Fibroblast of lung (primary cell): ENCODE measurements at places on chromosomes 6 and 20. TPM values are rescaled to one million over a fixed set of nuclear protein-coding genes. Genes with fewer than 3 reads are reported as not detected.

- no peaks in the 10 kb centered on the region for H3K36me3 ChIP-seq
- H3K27me3 ChIP-seq: no peaks in the 10 kb centered on the region
- no peak overlapping the region for H3K27ac ChIP-seq
- DNase-seq: peak; percentile 70
- H3K4me3 ChIP-seq: no peak overlapping the region
- no peaks in the 10 kb centered on the region for H3K4me1 ChIP-seq
Observed at GRCh38 chr6:3405679-3406078, 51.2 kb downstream of the SLC22A23 start.

The OR2B6 gene
- 0.17 TPM in 1 of 2 replicates, not detected in the other for total RNA-seq

DNA sequence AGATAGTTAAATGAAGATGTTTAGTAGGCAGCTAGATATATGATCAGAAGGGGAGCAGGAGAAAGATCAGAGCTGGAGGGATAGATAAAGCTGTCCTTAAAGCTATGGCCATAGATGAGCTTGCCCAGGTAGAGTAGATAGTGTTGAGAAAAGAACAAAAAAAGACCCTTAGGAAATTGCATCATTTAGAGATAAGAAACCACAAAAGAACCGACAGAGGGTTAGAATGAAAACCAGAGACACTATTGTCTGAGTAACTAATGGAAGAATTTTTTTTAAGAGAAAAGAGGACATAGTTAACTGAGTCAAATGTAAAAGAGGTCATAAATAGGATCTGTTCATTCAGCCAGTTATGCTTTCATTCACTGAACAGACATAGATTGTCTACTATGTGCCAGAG is 101.8 kb downstream of the TNFAIP3 start:
- no peak overlapping the region for H3K4me3 ChIP-seq
- no peaks in the 10 kb centered on the region for H3K27me3 ChIP-seq
- H3K27ac ChIP-seq: no peak overlapping the region
- no peaks in the 10 kb centered on the region for H3K4me1 ChIP-seq
- DNase-seq: no peak

The C4A gene
- total RNA-seq: 21.1 and 46.0 TPM in 2 replicates

The BEND6 gene
- total RNA-seq: 10.8 and 12.6 TPM in 2 replicates

The EYS gene
- total RNA-seq: under 0.01 TPM in 1 of 2 replicates, not detected in the other

DNA sequence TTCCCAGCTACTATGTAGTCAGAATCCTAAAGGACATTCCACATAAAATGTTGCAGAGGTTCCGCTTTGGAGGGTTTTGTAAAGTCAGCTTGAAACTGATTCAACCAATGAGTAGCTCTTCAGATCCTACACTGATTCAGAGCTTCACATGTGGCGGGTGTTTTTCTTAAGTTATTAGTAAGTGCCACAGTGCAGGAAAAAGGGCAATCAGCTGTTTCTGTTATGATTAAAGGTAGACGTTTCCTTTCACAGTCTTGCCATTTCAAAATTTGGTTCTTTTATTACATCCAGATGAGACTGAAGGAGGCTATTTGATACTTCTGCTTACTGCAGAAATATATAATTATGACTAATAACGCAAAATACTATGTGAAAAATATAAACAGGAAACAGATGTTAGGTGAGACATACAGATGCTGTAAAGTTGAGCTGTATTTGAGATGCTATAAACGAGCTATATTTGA is 443.9 kb downstream of the CDKAL1 start:
- no peak overlapping the region for H3K4me3 ChIP-seq
- H3K36me3 ChIP-seq: no peaks in the 10 kb centered on the region
- no peaks in the 10 kb centered on the region for H3K4me1 ChIP-seq
- DNase-seq: peak; percentile 85

The EXOC2 gene
- 41.6 and 42.3 TPM in 2 replicates for total RNA-seq

DNA sequence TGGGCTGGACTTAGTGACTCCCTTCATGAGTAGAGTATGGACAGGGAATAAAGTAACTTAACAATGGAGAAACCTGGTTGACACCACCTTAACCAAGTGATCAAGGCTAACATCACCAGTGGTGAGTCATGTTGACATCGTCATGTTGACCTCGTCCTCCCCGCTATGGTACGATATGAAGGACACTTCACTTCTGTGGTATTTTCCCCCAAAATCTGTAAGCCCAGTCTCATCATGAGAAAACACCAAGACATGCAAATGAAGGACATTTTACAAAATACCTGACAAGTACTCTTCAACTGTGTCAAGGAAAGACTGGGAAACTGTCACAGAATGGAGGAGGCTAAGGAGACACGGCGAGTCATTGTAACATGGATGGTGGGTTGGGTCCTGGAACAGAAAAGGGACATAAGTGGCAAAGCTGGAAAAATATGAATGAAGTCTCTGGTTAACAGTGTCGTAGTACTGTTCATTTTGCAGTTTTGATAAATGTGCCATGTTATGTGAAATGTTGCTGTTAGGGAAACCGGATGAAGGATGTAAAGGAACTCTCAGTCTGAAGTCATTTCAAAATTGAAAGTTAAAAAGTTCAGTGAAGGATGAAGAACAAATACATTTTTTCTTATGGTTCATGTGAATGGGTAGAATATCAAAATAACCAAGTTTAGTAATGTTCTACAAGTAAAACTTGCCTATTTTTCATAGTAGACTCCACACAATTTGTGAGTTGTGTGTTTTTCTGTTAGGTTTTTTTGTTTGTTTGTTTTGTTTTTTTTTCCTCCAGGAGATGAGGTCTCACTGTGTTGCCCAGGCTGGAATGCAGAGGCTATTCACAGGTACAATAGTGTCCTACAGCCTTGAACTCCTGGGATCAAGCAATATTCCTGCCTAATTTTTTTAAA is 247.5 kb downstream of the TMEM242 start:
- no peaks in the 10 kb centered on the region for H3K36me3 ChIP-seq
- H3K27me3 ChIP-seq: no peaks in the 10 kb centered on the region
- no peak overlapping the region for H3K27ac ChIP-seq
- H3K4me1 ChIP-seq: no peaks in the 10 kb centered on the region
- no peak overlapping the region for H3K4me3 ChIP-seq

DNA sequence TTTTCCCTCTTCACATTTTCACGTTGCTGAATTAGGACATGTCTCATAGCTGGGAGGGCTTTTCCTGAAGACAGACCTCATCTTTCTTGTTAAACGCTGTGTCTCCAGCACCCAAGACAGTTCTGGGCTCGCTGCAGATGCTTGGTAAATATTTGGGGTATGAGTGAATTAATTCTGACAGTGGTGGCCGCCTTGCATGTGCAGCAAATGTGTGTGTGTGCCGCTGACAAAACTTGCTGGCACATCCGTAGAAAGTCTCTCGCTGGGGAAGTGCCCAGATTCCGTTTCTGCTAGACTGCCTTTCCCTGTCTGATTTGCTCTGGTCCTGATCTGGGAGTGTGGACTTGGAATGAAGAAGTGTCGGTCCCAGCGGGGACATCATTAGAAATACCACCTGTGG is 48.2 kb upstream of the ZNFX1 start:
- H3K27ac ChIP-seq: no peak overlapping the region
- peaks cover 43% of the 10 kb centered on the region for H3K27me3 ChIP-seq
- no peak for DNase-seq
- no peak overlapping the region for H3K4me3 ChIP-seq

The MDC1 gene
- total RNA-seq: 3.3 and 5.0 TPM in 2 replicates

The RSPO4 gene
- total RNA-seq: not detected in 2 replicates

The CTAGE9 gene
- total RNA-seq: not detected in 2 replicates

The NKX2-4 gene
- total RNA-seq: not detected in 2 replicates

GRCh38 chr6:18343741-18344140 is 43.4 kb upstream of the RNF144B start:
- no peaks in the 10 kb centered on the region for H3K27me3 ChIP-seq
- no peaks in the 10 kb centered on the region for H3K36me3 ChIP-seq
- H3K4me1 ChIP-seq: no peaks in the 10 kb centered on the region
- peak; percentile 85 for DNase-seq

The CHRNA4 gene
- total RNA-seq: not detected in 2 replicates

GRCh38 chr6:45513213-45513618 is 135.5 kb upstream of the SUPT3H start:
- DNase-seq: no peak
- H3K36me3 ChIP-seq: peaks cover 5% of the 10 kb centered on the region
- H3K4me3 ChIP-seq: no peak overlapping the region
- no peak overlapping the region for H3K27ac ChIP-seq

GRCh38 chr6:21935561-21936028 is 342.0 kb downstream of the SOX4 start:
- H3K27me3 ChIP-seq: no peaks in the 10 kb centered on the region
- no peak overlapping the region for H3K27ac ChIP-seq
- DNase-seq: peak; percentile 60
- no peak overlapping the region for H3K4me3 ChIP-seq

DNA sequence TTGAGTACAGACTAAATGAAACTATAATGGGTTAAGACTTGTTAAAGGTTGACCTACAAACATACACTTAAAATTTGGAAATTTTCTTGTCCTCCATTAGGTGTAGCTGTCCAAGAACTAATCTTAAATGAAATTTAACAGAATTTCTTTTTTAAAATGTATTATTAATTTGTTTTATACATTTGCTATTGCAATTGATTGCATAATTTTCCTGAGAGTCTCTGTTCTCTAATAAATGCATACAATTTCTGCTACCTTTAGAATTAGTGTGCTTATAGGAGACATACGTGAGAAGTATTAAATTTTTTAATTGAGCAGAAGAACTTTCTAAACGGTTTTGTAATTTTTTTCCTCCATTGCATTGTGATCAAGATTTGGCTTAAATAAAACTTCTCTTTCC is 1.5 kb downstream of the FAM135A start:
- H3K27ac ChIP-seq: no peak overlapping the region
- H3K27me3 ChIP-seq: no peaks in the 10 kb centered on the region
- H3K36me3 ChIP-seq: no peaks in the 10 kb centered on the region

The CRISP2 gene
- not detected in 2 replicates for total RNA-seq

The PLAGL2 gene
- total RNA-seq: 1.5 and 2.3 TPM in 2 replicates

DNA sequence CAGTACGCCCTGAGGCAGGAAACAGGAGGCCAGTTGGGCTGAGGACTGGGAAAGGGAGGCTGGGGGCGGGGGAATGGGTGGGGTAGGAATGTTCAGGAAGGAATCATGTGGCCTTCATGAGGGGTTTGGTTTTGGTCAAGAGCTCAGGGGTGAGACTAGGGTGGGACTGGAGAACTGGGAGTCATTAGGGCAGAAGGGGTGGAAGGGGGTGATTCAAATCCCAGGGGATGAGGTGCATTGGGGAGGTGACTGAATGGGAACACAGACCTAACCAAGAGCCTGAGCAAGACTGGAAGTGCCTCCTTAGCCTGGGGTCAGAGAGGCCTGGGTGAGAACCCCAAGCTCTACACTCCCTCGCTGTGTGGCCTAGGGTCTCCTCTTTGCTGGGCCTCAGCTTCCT is 86.8 kb downstream of the DLGAP4 start:
- H3K27me3 ChIP-seq: peaks cover 6% of the 10 kb centered on the region
- DNase-seq: no peak
- no peaks in the 10 kb centered on the region for H3K36me3 ChIP-seq
- no peak overlapping the region for H3K27ac ChIP-seq
- H3K4me1 ChIP-seq: no peaks in the 10 kb centered on the region

- no peaks in the 10 kb centered on the region for H3K4me1 ChIP-seq
- no peaks in the 10 kb centered on the region for H3K36me3 ChIP-seq
- no peak overlapping the region for H3K4me3 ChIP-seq
- no peak overlapping the region for H3K27ac ChIP-seq
- H3K27me3 ChIP-seq: no peaks in the 10 kb centered on the region
- no peak for DNase-seq
Observed at GRCh38 chr6:5701174-5701573, 305.6 kb downstream of the NRN1 start.

- no peak overlapping the region for H3K27ac ChIP-seq
- no peak for DNase-seq
- no peak overlapping the region for H3K4me3 ChIP-seq
- H3K4me1 ChIP-seq: no peaks in the 10 kb centered on the region
Observed at GRCh38 chr6:56401477-56402070, 154.2 kb upstream of the COL21A1 start.

DNA sequence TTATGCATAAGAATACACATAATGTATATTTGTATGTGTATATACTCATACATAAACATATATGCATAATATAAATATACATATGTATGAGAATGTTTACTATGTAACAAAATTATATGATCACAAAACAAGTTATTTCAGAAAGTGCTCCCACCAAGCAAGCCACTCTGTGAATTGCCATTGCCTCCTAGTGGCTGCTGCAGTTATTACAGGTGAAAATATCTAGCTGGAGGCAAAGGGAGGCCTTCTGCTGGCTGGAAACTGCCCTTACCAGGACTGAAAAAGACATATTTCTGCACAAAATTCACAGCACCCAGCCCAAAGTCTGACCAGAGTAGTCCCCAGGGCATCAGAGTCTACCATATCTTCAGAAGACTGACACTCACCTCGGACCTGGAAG is 14.4 kb upstream of the ADAM33 start:
- DNase-seq: no peak
- no peak overlapping the region for H3K4me3 ChIP-seq
- no peak overlapping the region for H3K27ac ChIP-seq
- no peaks in the 10 kb centered on the region for H3K36me3 ChIP-seq

- no peak overlapping the region for H3K4me3 ChIP-seq
- no peak overlapping the region for H3K27ac ChIP-seq
- H3K27me3 ChIP-seq: no peaks in the 10 kb centered on the region
- H3K36me3 ChIP-seq: no peaks in the 10 kb centered on the region
- DNase-seq: no peak
- H3K4me1 ChIP-seq: no peaks in the 10 kb centered on the region
Observed at GRCh38 chr6:12071064-12071615, 59.0 kb downstream of the HIVEP1 start.

- no peak overlapping the region for H3K4me3 ChIP-seq
- H3K36me3 ChIP-seq: no peaks in the 10 kb centered on the region
- H3K27me3 ChIP-seq: no peaks in the 10 kb centered on the region
- DNase-seq: peak; percentile 77
Observed at GRCh38 chr6:121285041-121285440, 49.2 kb downstream of the TBC1D32 start.

The SEL1L2 gene
- not detected in 2 replicates for total RNA-seq

The RNF114 gene
- total RNA-seq: 50.3 and 65.2 TPM in 2 replicates

DNA sequence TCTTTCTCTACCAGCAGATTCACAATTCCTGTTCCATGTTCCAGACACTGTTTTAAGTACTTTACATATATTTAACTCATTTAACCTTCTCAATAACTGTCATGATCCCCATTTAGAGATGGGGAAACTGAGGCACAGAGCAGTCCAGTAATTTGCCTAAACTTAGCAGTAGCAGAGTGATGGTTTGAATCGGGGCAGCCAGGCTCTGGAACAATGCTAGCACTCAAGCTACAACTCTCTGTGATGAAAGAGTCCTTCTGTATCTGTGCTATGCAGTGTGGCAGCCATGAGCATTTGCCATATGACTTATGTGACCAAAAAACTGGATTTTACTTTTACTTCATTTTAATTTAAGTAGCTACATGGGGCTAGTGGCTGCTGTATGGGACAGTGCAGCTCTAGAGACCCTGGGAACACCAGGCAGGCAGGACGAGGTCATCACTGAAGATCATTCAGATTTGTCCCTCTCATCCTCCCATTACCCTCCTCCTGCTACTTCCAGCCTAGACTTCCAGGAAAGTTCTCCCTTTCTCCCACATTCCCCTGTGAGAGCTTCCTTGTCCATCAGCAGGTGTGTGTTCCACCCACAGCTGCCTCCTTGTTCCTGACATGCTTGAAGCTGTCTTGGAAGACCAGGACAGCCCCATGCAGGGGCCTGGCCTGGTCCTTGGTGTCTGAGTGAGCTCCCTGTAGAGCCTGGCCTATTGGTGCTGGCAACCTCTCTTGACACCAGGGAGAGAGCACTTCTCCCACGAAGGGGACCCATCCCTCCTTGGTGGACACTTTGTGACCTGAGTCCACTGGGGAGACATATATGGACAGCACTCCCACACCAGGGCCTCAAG is 157.0 kb downstream of the MRPL14 start:
- no peak overlapping the region for H3K27ac ChIP-seq

GRCh38 chr6:143685653-143686052 is 7.9 kb downstream of the PHACTR2 start:
- H3K27ac ChIP-seq: no peak overlapping the region
- no peak for DNase-seq
- peaks cover 2% of the 10 kb centered on the region for H3K36me3 ChIP-seq
- no peak overlapping the region for H3K4me3 ChIP-seq
- no peaks in the 10 kb centered on the region for H3K27me3 ChIP-seq

The BCAS1 gene
- under 0.01 and 0.17 TPM in 2 replicates for total RNA-seq
